ENCODE measurements at places on chromosomes 5 and 9. TPM values are rescaled to one million over a fixed set of nuclear protein-coding genes. Genes with fewer than 3 reads are reported as not detected.

- no peak for DNase-seq
Measured at GRCh38 chr5:88304356-88304755, 35.7 kb upstream of the TMEM161B start.

FST gene
- total RNA-seq, result 6.0 TPM

IFNA13 gene
- not detected for total RNA-seq

GRCh38 chr5:107630184-107630583 is 40.6 kb downstream of the EFNA5 start:
- DNase-seq, result no peak

PCDHB4 gene
- 1.7 TPM for total RNA-seq

GRCh38 chr5:14944996-14945395 is 73.4 kb upstream of the ANKH start:
- no peak for DNase-seq

GRCh38 chr5:169181814-169182213 is 119.1 kb downstream of the SLIT3 start:
- no peak for DNase-seq

DNA sequence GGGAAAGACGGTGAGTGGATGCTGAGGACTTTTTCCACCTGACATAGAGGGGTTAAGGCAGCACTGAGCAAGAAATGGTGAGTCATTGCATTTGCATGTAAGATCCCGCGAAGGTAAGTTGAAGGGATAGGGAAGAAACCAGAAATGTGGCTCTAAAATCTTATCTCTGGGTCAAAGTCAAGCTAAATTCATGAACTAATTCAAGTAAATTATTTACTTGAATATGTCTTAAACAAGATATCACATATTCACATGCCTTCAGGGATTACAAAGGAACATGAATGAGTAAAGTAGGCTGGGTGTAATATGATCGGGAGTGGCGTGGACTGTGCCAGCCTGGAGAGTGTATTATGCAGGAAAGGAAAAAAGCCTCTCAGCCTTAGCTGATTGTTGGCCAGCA is 74.4 kb upstream of the EQTN start:
- DNase-seq, result no peak

DNA sequence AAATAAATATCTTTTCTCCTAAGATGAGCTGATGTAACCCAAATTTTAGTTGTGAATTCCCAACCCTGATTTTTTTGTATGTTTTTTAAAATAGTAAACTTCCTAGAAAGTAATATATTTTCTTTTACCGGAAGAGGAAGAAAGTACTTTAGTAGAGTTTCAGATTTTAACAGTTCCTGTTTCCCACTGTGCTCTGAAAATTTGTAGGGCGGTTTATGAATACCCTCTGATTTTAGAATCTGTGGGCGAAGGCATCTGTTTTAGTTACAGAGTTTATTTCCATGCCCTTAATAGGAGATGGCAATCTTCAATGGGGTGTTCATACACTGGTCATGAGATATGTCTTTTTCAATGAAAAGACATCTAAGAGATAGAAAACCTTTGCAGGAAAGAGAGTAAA is 3.7 kb upstream of the HOMER1 start:
- DNase-seq, result no peak

TICAM2 gene
- total RNA-seq, result 1.9 TPM

DNA sequence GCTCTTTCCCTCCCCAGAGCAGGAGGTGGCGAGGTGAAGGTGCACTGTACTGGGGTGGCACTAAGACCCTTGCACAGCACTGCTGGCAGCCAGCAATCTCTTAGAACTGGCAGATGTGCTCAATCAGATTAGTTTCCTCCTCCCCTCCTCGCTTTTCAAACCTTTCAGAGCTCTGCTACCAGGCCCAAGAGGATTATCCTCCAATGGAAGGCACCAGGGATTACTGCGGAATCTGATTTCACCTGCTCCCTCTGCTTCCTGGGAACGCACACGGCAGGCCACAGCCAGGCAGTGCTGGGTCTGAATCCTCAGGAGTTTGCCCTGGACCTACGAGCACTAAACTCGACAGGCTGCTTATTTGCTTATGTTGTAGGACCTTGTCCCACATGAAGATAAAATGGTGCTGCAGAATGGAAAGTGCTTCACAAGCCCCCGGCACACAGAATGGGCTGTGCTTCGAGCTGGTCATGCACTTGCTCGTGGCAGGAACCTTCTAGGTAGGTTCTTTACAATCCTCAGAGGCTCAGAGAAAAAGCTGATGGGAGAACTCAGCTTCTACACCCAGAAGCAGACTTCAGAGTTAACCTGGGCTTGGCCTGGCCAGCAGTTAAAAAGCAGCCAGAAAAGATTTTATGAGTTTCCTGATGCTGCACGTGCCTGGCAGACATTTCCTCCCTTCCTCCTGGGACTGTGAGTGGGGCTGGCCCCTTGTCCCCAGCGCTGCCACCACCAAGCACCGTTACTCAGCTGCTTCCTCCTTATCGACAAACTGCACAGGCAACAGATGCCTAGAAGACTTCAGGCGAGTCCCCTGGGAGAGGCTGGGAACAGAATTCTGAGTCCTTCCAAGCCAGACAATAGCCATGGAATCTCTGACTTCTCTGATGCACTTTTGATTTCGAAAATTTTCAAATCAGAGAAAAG is 33.1 kb downstream of the FABP6 start:
- DNase-seq, result peak; percentile 11

SMIM33 gene
- not detected for total RNA-seq

- no peak for DNase-seq
Measured at GRCh38 chr5:73853091-73853490, 227.1 kb downstream of the ARHGEF28 start.

GRCh38 chr5:124698770-124699169 is 47.7 kb downstream of the ZNF608 start:
- DNase-seq, result no peak

DNA sequence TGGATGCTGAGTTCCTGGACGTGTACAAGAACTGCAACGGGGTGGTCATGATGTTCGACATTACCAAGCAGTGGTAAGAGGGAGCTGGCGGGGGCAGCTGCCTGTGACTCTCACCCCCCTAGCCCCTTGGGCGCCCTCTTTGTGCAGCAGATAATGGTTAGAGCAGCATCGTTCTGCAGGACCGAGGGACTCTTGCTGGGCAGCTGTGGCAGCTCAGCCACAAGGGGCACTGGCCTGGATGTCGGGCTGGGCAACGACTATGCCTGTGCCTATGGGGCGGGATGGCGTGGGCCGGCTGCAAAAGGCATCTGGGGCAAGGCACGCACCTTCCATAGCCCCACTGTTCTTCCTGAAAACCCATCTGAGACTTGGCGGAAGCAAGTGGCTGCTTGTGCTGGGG is 12.9 kb upstream of the AJM1 start:
- DNase-seq, result no peak

- DNase-seq, result no peak
Measured at GRCh38 chr5:100772548-100772947, 130.5 kb downstream of the ST8SIA4 start.

PELO gene
- total RNA-seq, result 18.8 TPM

RNF180 gene
- total RNA-seq, result 18.0 TPM

GRCh38 chr5:57675236-57675635 is 192.6 kb upstream of the ACTBL2 start:
- no peak for DNase-seq

- DNase-seq, result no peak
Measured at GRCh38 chr5:151026088-151026487, 5.7 kb downstream of the GPX3 start.

- no peak for DNase-seq
Measured at GRCh38 chr9:19192202-19193028, 38.1 kb upstream of the DENND4C start.

SLC4A9 gene
- total RNA-seq, result not detected

GRCh38 chr5:131536850-131537448 is 98.1 kb downstream of the RAPGEF6 start:
- DNase-seq, result no peak

- DNase-seq, result no peak
Measured at GRCh38 chr9:120723565-120723964, 9.3 kb upstream of the MEGF9 start.

GRCh38 chr9:98176391-98177259 is 15.8 kb downstream of the CORO2A start:
- no peak for DNase-seq

DNA sequence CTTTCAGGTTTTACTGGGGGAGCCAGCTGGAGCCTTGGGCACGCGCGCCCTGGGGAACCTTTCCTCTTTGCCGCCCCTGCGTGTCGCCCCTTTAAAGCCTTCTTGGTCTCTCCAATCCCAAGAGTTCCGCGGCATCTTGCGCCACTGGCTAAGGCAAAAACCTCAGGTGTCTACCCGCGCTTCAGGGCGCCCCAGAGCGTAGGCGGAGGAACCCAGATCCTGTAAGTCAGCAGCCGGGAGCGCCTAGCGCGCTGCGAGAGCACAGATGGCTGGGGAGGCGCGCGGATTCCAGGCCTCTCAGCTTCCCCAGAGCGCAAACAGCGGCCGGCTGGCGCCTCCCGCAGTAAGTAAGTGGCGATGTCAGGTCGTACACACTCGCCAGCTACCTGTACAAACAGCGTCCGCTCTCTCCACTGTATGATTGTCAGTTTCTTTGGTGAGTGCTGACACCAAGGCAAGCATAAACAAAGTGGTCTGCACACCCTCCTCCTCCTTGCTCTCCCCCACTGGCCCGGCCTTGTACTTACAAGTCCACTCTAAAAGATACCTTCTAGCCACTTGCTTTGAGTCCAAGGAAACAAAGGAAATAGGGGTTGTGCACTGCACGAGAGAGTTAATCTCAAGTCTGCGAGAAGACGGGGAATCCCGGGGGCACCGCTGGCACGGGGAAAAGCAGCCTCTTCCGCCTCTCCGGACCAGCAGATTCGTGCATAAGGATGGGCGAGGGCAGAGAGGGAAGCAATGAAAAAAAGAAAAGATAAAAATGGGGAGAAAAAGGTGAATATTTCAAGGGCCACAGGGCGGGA is 2.9 kb downstream of the HTR1A start:
- DNase-seq, result no peak

PCDHAC1 gene
- total RNA-seq, result 3.9 TPM

DNA sequence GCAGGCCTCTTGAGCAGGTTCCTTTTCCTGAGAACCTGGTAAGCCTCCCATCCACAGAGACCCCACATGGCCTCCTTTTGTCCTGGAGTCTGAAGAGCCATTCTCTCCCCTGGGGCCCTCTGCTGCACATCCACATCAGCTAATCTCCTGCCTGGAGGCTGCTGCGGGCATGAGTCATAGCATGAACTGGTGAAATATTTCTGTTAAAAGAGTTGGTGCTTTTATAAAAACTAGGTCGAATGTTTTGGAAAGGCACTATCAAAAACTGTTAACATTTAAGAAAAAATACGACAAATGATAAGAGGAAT is 399.4 kb downstream of the CTNND2 start:
- no peak for DNase-seq

NRARP gene
- 24.3 TPM for total RNA-seq

FCN2 gene
- 2.4 TPM for total RNA-seq

DNA sequence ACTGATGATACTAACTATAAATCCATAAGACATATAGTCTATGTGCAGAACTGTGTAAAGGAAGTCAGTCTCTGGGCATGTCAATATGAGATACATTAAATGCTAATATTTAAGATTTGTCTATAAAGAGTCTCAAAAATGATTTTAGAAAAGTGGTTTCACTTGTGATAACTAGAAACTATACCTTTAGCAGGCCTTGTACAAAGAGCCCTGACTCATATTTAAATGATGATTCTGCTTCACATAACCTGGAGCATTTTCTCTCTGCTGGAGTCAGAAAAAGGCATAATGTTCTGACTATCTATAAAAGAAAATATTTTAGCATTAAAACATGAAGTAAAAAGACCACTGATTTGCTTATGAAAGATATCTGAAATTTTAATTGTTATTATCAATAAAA is 15.0 kb downstream of the C9orf72 start:
- DNase-seq, result no peak

DNA sequence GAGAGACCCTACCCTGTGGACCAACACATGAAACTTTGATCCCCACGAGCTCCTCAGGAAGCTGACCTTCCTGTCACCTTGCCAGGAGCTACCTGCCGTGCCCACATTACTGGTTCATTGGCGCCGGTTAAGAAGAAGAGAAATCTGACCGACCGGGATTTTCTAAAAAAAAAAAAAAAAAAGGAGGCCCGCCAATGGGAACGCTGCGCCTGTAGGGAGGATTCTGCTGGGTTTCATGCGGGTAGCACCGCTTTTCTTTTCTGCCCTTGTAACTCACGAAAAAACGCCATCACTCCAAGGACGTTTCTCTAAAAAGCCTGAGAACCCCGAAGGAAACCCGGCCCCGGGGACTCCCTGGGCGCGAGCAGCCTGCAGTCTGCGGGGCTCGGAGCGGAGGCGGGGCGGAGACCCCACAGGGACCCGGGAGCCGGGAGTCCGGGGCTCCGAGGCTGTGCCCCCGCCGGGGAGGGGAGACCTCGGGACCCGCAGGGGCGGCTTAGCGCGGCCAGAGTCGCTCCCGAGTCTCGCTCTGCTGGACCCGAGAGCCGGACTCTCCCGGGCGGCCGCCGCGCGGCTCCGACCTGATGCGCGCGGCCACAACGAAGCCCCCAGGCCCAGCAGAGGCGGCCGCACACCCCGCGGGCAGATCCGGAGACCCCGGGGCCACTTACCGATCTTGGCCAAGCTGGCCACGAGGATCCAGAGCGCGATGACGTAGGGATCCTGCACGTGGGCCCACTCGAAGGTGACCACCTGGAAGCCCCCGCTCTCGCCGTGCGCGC is 617 bp downstream of the SLC9A3 start:
- no peak for DNase-seq
